Spleen (tissue), 13 donors: ENCODE measurements at places on chromosomes 4 and X. TPM values are rescaled to one million over a fixed set of nuclear protein-coding genes. Genes with fewer than 3 reads are reported as not detected.

GRCh38 chr4:52982255-52982945 is 120.3 kb downstream of the RASL11B start:
- no peaks in the 10 kb centered on the region for H3K27me3 ChIP-seq
- H3K27ac ChIP-seq = no peak overlapping the region
- H3K4me3 ChIP-seq = no peak overlapping the region
- H3K36me3 ChIP-seq = no peaks in the 10 kb centered on the region

The XAGE3 gene
- total RNA-seq = not detected

The IRS4 gene
- total RNA-seq = not detected

DNA sequence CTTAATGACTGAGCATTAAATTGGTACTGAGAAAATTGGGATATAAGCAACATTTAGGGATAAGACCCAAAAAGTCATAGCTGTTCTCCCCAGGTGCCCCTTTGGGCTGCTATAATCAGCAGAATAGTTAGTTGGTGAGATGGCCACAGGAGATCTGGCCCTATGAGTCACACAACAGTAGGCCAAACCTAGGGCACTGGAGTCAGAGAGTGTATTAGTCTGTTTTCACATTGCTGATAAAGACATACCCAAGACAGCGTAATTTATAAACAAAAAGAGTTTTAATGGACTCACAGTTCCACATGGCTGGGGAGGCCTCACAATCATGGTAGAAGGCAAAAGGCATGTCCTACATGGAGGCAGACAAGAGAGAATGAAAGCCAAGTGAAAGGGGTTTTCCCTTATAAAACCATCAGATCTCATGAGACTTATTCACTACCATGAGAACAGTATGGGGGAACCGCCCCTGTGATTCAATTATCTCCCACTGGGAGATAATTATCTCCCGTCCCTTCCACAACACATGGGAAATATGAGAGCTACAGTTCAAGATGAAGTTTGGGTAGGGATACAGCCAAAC is 338.3 kb upstream of the NR3C2 start:
- H3K27me3 ChIP-seq = no peaks in the 10 kb centered on the region
- no peak overlapping the region for H3K27ac ChIP-seq
- no peaks in the 10 kb centered on the region for H3K4me1 ChIP-seq
- no peaks in the 10 kb centered on the region for H3K36me3 ChIP-seq

- no peak overlapping the region for H3K27ac ChIP-seq
- H3K4me3 ChIP-seq = no peak overlapping the region
- H3K4me1 ChIP-seq = no peaks in the 10 kb centered on the region
- no peaks in the 10 kb centered on the region for H3K27me3 ChIP-seq
- no peak for DNase-seq
- H3K36me3 ChIP-seq = no peaks in the 10 kb centered on the region
Measured at GRCh38 chr4:141339966-141340365, 119.3 kb downstream of the ZNF330 start.

DNA sequence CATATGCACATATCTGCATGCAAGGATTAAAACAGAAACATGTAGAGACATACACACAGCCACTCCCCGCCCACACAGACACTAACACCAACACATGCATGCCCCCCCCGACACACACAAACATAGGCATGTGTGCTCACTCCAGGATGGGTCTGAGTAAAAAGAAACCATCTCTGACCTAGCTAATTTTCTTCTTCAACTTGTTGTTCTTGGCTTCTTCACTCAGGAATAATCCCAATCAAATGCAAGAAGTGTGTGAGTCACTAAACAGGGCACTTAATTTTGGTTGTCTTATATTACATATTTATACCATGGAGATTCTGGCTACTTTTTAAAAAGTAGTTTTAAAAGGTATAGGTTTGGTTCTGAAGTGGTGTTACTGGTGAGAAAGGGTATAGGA is 28.3 kb downstream of the ENOX2 start:
- DNase-seq = no peak
- H3K27me3 ChIP-seq = no peaks in the 10 kb centered on the region
- no peak overlapping the region for H3K27ac ChIP-seq
- no peaks in the 10 kb centered on the region for H3K36me3 ChIP-seq
- H3K4me1 ChIP-seq = no peaks in the 10 kb centered on the region
